Transverse colon (tissue), 4 donors: ENCODE measurements at places on chromosomes 1 and 21. TPM values are rescaled to one million over a fixed set of nuclear protein-coding genes. Genes with fewer than 3 reads are reported as not detected.

DNA sequence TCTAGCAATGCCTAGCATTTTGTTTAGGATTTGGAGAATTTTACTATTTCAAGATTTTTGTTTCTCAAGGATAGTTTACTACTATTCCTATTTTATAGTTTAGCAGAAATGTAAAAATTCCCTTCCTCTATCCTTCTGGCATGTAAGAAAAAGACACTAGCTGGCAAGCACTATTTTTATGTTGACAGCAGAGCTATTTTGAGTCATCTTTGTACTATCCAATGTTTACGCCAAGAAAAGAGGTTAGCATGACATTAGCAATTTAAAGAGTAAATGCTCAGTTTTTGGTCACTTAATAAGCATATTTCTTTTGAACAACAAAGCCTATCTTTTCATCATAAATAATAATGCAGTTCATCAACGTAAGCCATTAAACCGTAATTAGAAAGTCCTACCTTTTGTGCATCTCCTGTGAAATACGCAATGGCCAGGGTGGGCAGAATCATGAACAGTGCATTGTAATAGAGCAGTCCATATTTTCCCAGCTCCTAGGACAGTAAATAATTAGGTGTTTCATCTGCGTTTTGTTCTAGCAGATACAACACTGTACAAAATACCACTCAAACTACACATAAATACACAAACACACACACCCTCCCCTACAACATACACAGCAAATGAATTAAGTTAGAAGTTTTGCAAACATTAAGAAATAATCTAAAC is 12.0 kb downstream of the SLC35D1 start:
- no peaks in the 10 kb centered on the region for H3K36me3 ChIP-seq
- DNase-seq: no peak
- H3K4me3 ChIP-seq: no peak overlapping the region
- H3K27ac ChIP-seq: peak overlapping the region; percentile 42
- H3K4me1 ChIP-seq: no peaks in the 10 kb centered on the region

DNA sequence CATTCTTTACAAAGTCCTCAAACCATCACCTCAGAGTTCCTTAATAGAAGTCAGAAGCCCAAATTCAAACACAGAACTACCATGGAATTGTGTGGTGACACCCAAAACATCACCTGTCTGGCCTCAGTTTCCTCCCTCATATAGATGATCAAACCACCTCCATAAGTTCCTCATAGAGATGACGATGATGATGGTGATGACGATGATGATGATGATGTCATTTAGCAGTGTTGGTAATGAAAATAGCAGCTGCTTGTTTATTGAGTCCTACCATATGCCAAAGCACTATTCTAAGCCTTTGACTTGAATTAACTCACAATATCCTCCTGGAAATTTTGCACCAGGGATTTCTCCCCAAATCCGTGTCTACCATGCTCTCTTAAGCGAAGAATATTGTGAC is 139.9 kb downstream of the PROX1 start:
- H3K4me1 ChIP-seq: peaks cover 3% of the 10 kb centered on the region
- DNase-seq: no peak
- H3K4me3 ChIP-seq: no peak overlapping the region
- H3K27me3 ChIP-seq: no peaks in the 10 kb centered on the region
- no peaks in the 10 kb centered on the region for H3K36me3 ChIP-seq

DNA sequence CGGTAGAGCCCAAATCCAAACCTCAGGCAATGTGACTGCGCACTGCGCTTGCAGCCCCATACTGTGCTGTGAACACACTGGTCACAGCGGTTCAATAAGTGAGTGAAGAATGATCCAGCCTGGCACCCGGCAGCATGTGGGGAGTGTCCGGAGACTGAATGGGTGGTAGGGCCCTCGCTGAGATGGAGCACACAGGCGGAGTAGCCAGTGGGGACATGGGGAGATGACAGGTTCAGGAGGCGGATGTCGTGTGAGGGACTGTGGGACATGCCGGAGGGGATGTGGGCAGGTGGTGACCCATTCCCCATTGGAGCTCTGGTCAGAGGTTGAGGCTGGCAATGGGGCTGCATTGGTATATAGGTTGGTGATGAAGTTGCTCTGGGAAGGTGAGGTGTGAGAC is 5.6 kb downstream of the SRARP start:
- H3K4me3 ChIP-seq: no peak overlapping the region
- no peak overlapping the region for H3K27ac ChIP-seq
- H3K36me3 ChIP-seq: no peaks in the 10 kb centered on the region
- H3K27me3 ChIP-seq: no peaks in the 10 kb centered on the region
- peaks cover 24% of the 10 kb centered on the region for H3K4me1 ChIP-seq

The PGLYRP4 gene
- total RNA-seq: not detected

DNA sequence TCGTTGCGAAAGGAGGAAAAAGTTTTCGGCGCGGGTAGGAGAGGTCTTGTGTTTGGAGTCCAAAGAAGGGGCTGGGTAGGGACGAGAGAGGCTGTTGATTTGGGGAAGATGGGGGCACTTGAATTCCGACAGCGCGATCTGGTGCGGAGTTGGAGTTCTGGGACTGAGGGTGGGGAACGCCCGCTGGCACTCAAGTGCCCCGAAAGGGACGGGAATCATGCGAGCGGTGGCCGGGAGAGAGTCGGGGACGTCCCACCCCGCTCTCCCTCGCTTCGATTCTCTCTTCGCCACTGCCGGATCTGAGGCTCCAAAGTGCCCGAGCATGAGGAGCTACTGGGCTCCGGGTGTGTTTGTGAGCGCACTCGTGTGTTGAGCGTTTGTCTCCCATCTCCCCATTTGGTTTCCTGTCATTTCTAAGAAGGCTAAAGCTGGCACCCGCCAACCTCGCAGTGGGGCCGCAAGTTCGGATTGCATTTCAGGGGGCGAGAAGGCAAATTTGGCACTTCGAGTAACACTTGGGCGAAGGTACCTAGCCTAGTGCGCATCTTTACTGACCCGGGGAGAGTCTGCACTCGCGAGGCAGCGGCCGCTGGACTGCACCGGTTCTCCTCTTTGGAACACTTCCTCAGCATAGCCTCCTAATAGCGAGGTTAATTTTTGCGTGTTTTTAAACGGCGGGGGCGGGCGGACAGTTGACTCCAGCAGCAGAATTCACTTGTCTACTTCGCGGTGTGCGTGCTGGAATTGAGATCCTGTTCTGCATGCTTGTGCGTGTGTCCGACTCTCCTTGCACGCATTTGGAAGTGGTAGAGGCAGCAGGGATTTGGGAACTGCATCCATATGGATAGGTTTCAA is 1.2 kb downstream of the CHRM3 start:
- H3K36me3 ChIP-seq: no peaks in the 10 kb centered on the region
- DNase-seq: peak; percentile 18
- H3K4me1 ChIP-seq: peaks cover 16% of the 10 kb centered on the region
- peak overlapping the region; percentile 66 for H3K4me3 ChIP-seq
- H3K27me3 ChIP-seq: peaks cover 33% of the 10 kb centered on the region

- H3K27ac ChIP-seq: no peak within 1 kb of the TSS
- no peak for DNase-seq
- H3K36me3 ChIP-seq: no peaks in the 10 kb centered on the region
- H3K27me3 ChIP-seq: peaks cover 43% of the 10 kb centered on the region
These were observed at the start of gene FOXE3 for GRCh38 chr1:47415728-47416318. Gene FOXE3, plus strand, starts transcription at chr1:47416285. Its CDS starts 31 bp downstream, at chr1:47416316.

DNA sequence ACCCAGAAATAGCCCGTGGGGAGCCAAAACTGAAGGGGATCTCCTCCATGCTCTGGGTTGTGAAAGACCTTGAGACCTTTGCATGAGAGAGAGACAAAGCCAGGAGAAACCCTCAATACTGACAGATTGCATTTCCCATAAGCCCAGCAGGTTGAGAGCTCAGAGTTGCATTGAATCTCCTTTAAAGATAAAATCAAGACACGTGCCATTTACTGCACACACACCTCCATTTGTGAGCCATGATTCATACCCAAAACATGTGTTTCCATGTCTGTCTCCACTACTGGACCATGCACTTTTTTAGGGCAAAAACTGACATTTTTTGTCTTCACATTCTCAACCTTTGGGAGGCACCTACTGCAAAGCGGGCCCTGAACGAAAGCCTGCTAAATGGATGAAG is 144.0 kb upstream of the NRIP1 start:
- no peaks in the 10 kb centered on the region for H3K4me1 ChIP-seq
- no peaks in the 10 kb centered on the region for H3K27me3 ChIP-seq
- no peaks in the 10 kb centered on the region for H3K36me3 ChIP-seq
- H3K4me3 ChIP-seq: no peak overlapping the region

GRCh38 chr1:214317300-214317699 is 36.3 kb downstream of the SMYD2 start:
- H3K27me3 ChIP-seq: no peaks in the 10 kb centered on the region
- no peak for DNase-seq
- no peaks in the 10 kb centered on the region for H3K36me3 ChIP-seq
- H3K4me3 ChIP-seq: no peak overlapping the region

- no peak for DNase-seq
- H3K36me3 ChIP-seq: peaks cover 3% of the 10 kb centered on the region
- H3K4me3 ChIP-seq: no peak overlapping the region
- no peak overlapping the region for H3K27ac ChIP-seq
These were observed 17.3 kb upstream of the SERPINC1 start for GRCh38 chr1:173934440-173934839.

The CACNA1S gene
- total RNA-seq: not detected

DNA sequence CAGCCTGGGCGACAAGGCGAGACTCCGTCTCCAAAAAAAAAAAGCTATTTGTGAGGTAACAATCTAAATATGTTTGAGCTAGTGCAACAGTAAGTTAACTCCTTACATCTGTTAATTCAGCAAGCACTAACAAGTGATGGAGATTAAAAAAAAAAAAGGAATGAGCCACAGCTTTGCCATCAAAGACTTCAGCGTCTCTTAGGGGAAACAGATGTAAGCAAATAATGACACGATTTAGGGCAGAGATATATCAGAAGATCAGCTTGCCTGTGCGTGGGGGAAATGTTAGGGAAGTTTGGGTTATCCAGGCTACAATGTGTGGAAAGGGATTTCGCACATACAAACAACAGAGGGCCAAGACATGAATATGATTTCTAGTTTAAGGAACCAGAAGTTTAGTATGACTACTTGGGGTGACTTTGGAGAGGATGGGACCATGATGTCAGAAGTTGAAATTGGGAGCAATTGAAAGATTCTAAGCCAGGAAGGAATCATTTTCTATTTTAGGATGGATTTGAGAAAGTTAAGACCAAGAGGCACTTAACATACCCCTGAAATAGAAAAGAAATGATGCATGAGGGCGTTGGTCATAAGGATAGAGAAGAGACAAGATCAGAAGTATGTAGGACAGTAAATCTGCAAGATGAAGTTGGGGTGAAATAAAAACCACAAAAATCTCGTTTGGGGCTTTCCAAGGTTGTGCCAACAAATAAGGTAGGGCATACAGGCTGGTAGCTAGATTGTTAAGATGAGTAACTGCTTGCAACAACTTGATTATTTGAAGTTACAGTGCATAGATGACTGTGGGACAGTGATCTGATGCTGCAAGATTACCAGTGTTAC is 2.4 kb upstream of the BRWD1 start:
- no peaks in the 10 kb centered on the region for H3K27me3 ChIP-seq
- H3K4me1 ChIP-seq: peaks cover 26% of the 10 kb centered on the region
- no peak overlapping the region for H3K27ac ChIP-seq
- no peak for DNase-seq
- H3K36me3 ChIP-seq: no peaks in the 10 kb centered on the region
- H3K4me3 ChIP-seq: no peak overlapping the region

DNA sequence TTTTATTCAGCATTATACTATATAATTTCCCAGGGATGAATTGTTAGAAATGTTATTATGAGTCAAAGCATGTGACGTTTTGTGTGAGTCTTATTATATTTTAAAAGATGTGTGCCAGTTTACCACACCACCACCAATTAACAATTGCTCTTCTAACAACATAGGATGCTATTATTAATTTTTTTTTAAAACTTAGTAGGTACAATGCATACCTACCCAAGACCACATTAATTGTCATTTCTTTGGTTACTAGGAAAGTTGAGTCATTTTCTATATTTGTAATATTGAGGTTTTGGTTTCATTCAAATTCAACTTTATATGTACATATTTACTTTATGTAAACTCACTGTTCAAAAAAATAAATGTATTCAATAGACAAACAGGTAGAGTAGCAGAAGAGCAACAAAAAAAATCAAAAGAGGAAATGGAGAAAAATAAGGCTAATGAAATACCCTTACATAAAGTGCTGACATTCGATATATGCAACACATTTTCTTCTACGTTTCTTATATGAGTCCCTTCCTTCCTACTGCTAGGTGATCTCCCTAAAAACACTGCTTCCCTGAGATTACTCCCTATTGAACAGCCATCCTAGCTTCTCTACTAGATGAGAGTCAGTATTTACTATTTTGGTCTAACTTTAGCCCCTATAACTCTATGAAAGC is 9.6 kb downstream of the GCLM start:
- peaks cover 39% of the 10 kb centered on the region for H3K36me3 ChIP-seq
- H3K27me3 ChIP-seq: no peaks in the 10 kb centered on the region
- H3K4me3 ChIP-seq: no peak overlapping the region
- H3K27ac ChIP-seq: no peak overlapping the region
- peaks cover 19% of the 10 kb centered on the region for H3K4me1 ChIP-seq

DNA sequence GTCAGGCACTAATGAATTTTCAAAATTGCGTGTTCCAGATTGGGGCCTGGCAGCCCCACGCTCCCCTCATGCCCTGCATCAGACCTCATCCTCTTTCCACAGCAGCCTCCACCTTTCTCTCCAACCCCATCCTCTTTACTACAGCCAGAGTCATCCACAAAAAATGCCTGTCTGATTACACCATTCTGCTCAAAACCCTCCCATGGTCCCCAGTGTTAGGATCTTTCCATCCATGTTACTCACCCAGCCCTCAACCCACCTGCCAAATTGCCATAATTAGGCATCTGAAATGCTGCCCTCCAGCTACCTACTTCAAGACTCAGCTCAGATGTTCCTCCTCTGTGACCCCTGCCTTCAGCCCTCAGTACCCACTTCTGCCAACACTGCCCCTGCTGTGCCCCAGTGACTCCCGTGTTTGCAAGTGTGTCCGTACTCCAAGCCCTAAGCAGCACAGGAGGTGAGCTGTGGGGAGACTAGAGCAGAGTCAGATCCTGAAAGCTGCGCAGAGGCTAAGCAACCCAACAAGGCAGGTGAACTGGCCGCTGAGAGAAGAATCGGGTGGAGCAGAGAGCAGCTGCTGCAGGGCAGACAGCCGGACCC is 715 bp upstream of the ARTN start:
- H3K4me3 ChIP-seq: peak overlapping the region; percentile 24
- DNase-seq: no peak
- H3K27ac ChIP-seq: no peak overlapping the region
- H3K4me1 ChIP-seq: peaks cover 19% of the 10 kb centered on the region

The PTCH2 gene
- 0.14 TPM for total RNA-seq
